AG10803 (cell line): ENCODE measurements at places on chromosomes 13 and 19.
A peak's percentile ranks its signal among the peaks of the same experiment; 100 is the strongest.

DNA sequence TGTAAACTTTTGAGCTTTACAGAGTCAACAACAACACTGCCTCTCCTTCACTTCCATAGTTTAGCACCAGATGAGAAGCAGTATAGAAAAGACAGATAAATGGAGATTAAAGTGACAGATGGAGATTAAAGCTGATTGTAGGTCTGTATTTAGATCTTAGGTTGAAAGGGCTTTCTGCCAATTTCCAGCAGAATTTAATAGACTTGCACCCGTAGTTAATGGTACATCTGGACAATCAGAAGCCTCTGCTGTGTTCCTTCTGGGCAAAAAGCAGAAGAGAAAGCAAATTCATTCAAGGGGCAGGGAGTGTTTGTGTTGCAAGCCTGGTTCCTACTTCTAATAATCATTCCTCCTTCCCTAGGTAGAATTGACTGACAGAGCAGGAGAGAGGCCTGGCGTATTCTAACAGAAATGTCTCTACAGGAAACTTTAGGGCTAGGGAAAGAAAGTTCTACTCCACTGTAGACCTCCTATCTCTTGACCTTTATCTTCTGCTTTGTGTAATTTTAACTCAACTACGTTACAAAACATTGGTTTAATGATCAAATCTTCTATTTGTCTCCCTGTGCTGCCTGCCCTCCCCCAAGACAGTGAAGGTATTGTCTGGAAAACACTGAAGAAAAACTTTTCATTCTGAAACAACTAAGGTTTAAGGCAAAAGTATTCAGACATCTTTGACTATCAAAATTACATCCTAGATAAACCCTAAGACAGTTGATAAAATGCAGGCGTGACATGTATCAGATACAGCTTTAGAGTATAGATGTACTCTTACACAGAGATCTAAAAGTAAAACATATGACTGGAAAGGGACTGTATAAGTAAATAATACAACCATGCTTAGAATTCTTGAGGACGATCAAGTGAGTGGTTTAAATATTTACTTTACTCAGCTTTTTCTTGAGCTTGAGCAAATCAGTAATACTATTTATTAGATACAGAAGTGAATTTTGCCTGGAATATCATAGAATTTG, 44.4 kb downstream of the GPC6 start:
- DNase-seq: no peak

DNA sequence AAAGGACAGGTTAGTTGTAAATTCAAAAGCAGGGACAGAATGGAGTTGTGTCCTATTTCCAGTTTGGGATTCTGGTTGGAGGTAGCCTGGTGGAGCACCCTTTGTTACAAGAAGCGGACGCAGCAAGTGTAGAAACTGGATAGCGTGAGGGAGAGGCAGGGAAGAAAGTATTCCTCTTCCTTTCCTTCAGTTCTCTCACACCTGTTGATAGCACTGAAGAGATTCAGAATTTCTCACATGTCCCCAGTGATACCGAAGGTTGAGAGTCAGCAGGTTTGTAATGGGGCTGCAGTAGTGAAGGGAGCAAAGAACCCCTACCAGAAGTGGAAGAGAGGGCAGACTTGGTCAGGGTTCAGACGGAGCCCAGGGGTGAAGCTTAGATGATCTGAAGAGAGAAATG, 399.2 kb downstream of the SPRY2 start:
- no peak for DNase-seq

DNA sequence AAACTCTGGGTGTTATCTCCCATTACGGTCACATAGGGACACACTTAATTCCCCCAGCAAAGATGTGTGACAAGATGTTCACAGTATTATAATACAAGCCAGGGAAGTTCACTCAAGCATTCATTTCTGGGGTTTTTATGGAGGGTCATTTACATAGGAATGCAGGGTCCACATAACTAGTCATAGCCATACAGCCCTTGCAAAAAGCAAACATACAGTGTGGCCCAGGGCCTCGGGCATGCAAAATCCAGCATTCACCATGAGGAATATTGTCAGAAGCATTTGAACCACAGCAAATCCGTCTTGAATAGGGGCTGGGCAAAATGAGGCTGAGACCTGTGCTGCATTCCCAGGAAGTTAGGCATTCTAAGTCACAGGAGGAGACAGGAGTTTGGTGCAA, 13.0 kb upstream of the ZNF460 start:
- DNase-seq: no peak

- DNase-seq: no peak
Observed at GRCh38 chr19:33438987-33439781, 65.7 kb downstream of the CEBPG start.

- DNase-seq: no peak
Observed at GRCh38 chr13:23715092-23715761, 145.0 kb downstream of the TNFRSF19 start.

- peak; percentile 95 for DNase-seq
Observed at GRCh38 chr19:10812902-10813404, 23.1 kb downstream of the TMED1 start.

- DNase-seq: no peak
Observed at GRCh38 chr19:56112313-56112709, 8.8 kb downstream of the ZNF787 start.

- DNase-seq: no peak
Observed at GRCh38 chr13:25137788-25138115, 34.3 kb downstream of the AMER2 start.

GRCh38 chr19:2250766-2251105, 1.6 kb downstream of the AMH start:
- no peak for DNase-seq

DNA sequence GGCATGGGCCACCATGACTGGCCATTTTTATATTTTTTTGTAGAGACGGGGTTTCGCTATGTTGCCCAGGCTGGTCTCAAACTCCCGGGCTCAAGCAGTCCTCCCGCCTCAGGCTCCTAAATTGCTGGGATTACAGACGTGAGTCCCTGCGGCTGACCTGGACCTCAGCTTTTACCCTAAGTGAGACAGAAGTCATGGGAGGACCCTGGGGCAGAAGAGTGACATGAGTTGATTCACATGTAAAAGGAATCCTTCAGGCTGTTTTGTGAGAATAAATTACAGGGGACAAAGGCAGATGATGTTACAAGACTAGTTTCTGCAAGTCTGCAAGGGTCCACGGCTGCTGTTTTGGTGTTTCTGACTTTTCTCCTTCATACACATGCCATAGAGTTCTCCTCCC, 2.6 kb upstream of the BCAM start:
- no peak for DNase-seq

- DNase-seq: no peak
Observed at GRCh38 chr13:34335014-34336007, 517.4 kb downstream of the RFC3 start.

DNA sequence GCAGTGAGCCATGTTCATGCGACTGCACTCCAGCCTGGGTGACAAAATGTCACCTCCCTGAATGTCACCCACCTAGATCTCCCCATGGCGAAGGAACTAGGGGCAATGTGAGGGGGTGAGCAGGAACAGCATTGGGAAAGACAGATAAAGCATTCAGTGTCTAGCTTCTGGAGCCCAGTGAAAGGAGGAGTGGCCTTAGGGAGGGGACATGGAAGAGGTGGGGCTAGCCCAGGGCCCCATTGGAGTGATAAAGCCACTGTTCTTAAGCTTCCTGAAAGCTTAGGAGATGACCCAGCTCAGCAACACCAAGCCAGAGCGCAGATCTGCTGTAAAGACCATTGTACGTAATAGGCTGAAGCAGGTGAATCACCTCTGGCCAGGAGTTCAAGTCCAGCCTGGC, 13.0 kb upstream of the KCNN1 start:
- DNase-seq: no peak

DNA sequence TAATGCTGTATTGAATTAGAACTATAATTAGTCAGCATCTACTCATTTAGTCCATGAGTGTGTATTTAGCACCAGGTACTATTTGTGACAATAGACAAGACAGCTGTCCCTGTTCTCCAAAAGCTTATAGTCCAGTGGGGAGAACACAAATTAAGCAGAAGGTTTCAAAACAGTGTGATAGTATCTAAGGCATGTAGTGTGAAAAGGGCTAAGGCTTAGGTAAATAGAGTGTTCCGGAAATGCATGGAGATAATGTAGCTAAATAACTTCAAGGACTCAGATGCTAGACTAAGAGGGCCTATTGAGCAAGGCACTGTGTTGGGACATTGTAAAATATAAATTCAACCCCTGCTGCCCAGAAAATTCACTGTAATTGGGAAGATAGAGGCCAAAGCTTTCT, 144.1 kb upstream of the MIR17HG start:
- DNase-seq: no peak

GRCh38 chr13:51942189-51942588, 69.1 kb downstream of the ATP7B start:
- DNase-seq: no peak

DNA sequence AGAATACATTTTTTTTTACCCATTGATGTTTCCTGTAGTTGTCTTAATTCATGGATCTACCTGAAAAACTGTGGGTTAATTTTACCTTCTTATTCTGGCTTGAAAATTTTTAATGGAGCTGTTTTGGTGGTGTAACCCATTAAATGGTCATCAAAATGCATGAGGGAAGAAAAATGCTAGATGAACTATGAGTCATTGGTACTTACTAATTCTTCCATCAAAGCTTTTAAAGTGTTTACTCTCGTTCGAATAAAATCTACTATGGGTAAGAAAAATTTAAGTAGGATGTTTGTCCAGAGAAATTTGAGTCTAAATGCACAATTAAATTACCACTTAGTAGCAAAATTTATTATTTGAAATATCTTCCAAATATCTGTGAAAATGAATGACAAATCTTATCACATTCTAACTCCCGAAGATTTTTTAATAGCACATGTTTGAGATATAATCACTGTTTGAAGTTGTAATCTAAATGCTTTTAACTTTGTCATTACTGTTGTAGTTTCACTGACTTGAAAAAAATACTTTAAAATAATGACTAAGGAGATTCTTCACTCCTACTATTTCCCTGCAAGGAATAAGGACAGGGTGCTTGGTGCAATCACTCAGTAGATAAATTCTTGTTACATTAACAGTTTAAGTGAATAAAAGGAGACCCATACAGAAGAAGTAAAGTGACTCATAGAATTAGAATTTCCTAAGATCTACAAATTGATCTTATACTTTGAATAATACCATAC, 437.7 kb downstream of the IRS2 start:
- peak; percentile 69 for DNase-seq

GRCh38 chr19:7636691-7637373, at the start of gene STXBP2:
STXBP2 (plus strand) TSS chr19:7637110; CDS start chr19:7637150, 40 bp downstream.
- no peak for DNase-seq

DNA sequence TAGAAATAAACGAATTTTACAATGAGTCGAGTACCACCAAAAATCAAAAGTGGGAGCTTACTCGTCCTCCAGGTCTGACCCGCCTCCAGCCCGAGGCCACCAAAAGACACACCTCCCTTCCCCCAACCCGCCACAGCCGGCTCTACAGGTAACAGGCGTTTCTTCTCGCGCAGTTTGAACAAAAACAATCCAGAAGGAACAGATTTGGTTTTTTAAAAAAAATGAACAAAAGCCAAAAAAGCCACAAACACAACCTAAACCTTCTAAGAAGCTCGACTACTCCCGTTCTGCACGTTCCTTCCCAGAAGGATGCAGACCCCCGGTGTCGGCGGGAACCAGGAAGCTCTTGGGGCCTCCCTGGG, 671 bp downstream of the ZDHHC20 start:
- DNase-seq: no peak

DNA sequence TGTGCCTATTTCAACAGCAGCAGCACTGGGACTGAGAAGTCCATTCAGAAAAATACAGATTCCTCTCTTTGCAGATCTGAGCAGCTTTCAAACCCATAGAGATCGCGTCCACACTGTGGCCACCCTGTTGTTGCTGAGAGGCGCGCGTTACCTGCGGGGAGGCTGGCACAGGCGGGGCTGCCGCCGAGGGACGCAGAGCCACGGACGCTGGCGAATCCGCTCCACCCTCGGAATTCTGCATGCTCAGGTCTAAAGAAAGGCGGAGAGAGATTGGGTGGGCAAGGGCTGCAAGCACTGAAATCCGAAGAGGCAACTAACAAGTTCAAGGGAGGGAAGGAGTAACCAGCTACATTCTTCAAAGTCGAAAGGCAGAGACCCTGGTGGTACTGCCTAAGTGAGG, 63.0 kb downstream of the RFX2 start:
- DNase-seq: no peak

DNA sequence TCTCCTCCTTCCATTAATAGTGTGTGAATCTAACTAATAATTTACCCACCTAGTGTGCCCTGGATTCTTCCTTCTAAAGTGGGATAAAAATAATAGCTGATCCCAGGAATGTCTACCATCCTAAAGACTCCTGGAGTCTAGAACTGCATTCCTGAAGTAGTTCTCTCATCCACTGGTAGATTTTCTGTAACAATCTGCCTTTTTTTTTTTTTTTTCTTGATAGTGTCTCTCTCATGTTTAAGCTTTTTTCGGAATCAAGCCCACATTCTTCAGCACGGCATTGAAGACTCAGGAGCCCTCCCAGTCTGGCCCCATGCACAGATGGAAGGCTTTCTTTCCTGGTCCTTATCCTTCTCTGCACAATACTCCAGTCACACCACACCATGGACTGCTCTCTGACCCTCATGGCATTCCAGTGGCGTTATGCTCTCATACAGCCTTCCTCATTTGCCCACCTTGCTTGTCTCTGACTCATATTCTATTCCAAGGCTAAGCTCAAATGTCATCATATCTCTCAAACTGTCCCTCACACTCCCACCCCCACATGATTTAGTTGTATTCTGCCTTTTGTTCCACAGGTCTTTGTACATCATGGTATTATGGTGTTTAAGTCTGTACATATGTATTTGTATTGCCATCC, 68.7 kb upstream of the FRY start:
- no peak for DNase-seq

- no peak for DNase-seq
Observed at GRCh38 chr19:58560007-58560887, 1.8 kb upstream of the UBE2M start.

DNA sequence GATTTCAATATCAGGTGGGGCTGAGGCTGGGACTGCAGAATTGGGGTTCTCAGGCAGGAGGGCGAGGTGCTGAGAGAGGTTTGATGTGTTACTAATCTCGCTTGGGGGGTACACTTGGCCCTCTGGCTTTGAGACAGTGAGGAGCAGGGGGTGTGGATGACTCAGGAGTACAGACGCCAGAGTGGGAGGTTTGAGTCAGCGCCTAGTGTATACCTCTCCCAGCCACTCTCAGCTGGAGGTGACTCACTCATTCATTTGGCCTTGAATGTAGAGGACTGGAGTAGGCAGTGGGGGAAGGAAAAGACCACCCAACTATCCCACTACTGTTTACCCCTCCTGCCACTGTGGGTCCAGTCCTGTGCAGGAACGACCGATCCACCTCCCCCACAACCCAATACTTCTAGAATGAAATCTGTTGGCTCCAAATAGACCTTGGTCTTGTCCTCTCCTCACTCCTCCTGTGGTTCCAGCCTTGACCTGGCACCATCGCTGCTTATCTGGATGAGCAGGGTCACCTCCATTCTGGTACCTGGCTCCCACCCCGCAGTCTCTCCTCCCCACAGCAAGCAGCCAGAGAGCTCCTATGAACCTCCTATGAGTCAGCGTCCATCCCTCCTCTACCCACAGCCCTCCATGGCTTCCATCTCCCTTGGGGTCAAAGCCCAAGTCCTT, 20.1 kb upstream of the ZNRF4 start:
- DNase-seq: peak; percentile 60

- DNase-seq: peak; percentile 38
Observed at GRCh38 chr13:84121456-84121855, 239.2 kb upstream of the SLITRK1 start.
